A549 treated with RU486 at 1 μM for 4 hours (cell line): ENCODE measurements at places on chromosomes 3 and 15. TPM values are rescaled to one million over a fixed set of nuclear protein-coding genes. Genes with fewer than 3 reads are reported as not detected.

HERC2 gene
- 38.3 to 51.3 TPM (median 47.0 TPM) in 5 replicates for total RNA-seq

GABRB3 gene
- 61.0 to 82.0 TPM (median 72.6 TPM) in 5 replicates for total RNA-seq

ACAD9 gene
- 23.4 to 25.7 TPM (median 24.0 TPM) in 5 replicates for total RNA-seq

CYP1A1 gene
- total RNA-seq: 1.3 to 2.6 TPM (median 1.9 TPM) in 5 replicates

SLC28A1 gene
- 0.07 TPM in 1 of 5 replicates, not detected in the others for total RNA-seq

CCDC54 gene
- total RNA-seq: not detected in 5 replicates

UBL7 gene
- total RNA-seq: 36.1 to 41.8 TPM (median 41.0 TPM) in 5 replicates
